ENCODE measurements at places on chromosomes 6 and 20.

GRCh38 chr6:34985236-34985635 is 96.2 kb downstream of the ANKS1A start:
- DNase-seq: no peak

DNA sequence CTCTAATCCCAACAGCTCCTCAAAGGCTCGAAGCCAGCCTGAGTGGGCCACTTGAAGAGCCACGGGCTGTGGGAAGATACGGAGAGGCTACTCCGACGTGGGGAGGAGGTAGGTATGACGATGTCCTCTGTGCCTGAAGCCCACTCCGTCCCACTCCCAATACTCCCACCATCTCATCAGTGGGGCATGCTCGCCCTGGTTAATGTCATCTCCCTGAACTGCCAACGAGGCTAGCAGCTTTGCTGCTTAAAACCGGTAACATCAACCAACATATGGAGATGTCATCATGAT is 11.1 kb downstream of the NRN1 start:
- no peak for DNase-seq

DNA sequence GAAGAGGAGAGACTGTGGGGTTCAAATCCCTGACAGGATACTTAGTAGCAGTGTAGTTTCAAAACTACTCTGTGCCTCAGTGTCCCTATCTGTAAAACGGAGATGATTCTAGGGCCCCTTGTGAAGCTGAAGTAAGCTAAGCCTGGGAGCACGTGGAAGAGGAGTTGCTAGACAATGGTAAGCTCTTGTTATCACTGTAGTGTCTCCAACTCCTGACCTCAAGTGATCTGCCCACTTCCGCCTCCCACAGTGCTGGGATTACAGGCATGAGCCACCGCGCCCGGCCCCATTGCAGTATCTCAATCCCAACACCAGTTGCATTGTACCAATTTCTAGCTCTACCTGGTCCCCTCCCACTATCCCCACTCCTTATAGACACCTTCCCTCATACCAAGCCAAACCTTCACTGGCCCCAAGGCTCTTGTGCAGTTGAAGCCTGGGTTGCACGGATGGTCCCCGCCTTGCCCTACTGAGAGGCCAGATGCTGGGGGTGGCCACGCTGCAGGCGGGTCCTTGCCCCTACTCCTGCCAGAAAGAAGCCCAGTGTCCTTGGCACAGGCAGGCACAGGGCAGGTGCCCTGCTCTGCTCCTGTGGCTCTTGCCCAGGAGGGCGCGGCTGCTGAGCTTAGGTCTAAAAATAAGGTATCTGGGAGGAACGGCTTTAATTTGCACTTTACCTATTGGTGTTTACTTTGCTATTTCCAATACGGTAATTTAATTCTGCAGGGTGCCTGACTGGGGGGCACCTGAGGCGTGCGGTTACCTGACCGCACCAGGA is 118.1 kb downstream of the VEGFA start:
- DNase-seq: no peak

DNA sequence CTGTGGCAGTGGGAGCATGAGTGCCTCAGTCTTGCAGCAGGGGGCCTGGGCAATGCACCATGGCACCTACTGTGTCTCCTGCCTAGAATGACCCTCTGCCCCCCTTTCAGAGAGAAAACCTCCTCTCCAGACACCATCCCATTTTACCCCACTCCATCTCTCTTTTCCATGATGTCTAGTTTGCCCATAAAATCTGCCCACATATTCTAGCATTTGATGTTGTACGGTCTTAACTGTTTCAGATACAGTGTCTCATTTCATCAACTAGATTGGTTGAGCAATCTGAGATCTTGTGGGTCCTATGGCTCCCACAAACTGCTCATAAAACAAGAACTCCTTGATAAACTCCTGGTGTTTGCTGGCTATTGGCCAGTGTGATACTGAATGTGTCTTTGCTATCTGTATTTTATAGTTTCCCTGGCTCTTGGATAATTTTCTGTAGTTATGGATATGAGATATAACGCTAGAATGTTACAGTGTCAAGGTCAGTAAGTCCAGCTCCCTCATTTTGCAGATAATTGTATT is 8.1 kb downstream of the PNPLA1 start:
- no peak for DNase-seq

- peak; percentile 60 for DNase-seq
Measured at GRCh38 chr20:4814696-4815252, 93.1 kb downstream of the PRND start.

GRCh38 chr6:35161776-35162607 is 20.9 kb upstream of the TCP11 start:
- DNase-seq: no peak

DNA sequence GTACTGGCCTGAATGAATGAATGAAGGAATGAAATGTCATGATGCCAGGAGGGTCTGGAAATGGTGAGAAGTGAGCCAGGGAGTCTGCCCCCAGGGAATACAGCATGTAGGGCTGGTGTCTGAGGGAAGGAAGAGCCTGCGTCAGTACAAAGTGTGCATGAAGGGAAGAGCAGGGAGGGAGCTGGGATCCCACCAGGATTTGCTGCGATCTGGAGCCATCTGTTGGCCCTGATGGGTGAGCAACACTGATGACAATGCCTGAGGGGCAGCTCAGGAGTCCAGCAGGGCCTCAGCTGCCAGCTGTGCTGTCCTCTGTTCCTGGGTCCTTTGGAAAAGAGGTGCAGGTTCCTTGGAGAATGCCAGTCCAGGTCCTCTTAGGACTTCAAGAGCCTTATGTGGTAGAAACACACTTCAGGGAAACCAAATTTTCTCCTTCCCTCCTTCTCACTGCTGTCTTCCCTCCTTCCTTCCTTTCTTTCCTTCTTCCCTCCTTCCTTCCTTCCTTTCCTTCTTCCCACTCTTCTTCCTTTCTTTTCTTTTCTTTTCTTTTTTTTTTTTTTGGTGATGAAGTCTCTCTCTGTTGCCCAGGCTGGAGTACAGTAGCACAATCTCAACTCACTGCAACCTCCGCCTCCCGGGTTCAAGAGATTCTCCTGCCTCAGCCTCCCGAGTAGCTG is 11.5 kb downstream of the BPI start:
- no peak for DNase-seq

- no peak for DNase-seq
Measured at GRCh38 chr6:43070028-43070632, 6.0 kb upstream of the PTK7 start.

DNA sequence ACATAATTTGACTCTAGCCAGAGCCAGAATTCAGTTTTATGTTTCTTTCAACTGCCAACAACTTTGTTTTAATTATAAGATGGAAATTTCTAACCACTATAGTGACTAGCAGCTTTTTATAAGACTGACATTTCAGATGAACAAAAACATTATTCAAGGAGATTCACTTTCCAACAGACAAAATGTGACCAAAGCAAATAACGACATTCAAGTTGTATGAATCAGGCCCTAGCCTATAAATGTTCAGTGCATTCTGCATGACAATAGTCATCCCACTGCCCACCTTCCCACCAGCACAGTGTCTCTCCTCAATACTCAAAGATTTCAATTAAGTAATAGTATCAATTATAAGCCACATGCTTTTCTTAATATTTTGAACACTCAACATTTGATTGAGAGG is 200.7 kb downstream of the KHDC1L start:
- no peak for DNase-seq

- DNase-seq: no peak
Measured at GRCh38 chr6:69294407-69294806, 502.4 kb downstream of the LMBRD1 start.

- no peak for DNase-seq
Measured at GRCh38 chr6:107812234-107812769, 11.8 kb downstream of the SCML4 start.

DNA sequence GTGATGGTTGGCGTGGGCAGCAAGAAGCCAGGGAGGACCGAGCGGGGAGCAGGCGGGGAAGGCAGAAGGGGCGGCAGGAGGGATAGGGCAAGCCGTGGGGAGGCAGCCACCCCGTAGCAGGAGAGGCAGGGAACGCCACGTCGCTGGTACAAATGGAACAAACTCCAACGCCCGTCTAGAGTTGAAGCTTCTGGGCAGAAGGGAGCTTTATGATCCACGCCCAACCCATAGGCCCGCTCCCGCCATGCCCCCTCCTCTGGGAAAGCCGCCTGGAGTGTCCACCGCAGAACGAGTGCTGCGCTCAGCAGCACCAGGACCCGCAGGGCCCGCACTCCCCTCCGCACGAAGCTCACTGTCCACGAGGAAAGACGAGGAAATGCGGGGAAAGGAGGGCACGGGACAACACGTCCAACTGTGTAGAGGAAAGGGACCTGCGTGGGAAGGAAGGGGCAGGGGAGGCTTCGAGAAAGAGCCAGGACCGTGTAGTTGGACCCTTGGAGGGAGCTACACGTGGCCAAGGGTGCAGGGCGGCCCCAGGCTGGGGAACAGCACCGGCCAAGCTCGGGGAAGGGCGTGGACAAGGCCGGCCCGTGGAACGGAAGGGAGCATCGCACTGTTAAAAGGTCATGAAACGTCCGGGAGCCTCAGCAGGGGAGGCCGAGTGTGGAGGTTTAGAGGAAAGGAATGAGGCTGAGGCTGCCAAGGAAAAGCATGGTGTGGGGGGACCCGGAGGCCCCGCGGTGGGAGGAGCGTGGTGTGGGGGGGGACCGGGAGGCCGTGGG is 204.0 kb downstream of the DLL1 start:
- no peak for DNase-seq

- no peak for DNase-seq
Measured at GRCh38 chr6:125526007-125526720, 223.3 kb upstream of the HEY2 start.

GRCh38 chr6:19558201-19558600 is 279.0 kb upstream of the ID4 start:
- DNase-seq: no peak

DNA sequence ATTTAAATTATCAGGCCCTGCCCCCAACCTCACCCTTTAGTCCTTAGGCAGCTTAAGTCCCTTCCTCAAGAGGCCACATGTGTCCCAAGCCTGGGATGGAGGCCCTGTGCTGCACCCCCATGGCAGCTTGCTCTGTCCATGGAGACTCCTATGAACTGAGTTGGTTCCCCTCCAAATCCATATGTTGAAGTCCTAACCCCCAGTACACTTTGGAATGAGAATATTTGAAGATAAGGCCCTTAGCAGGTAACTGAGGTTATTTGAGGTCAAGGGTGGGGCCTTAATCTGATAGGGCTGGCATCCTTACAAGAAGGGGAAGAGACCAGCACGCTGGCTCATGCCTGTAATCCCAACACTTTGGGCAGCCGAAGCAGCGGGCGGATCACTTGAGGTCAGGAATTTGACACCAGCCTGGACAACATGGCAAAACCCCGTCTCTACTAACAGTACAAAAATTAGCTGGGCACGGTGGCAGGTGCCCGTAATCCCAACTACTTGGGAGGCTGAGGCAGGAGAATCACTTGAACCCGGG is 6.7 kb upstream of the BEND3 start:
- no peak for DNase-seq

- no peak for DNase-seq
Measured at GRCh38 chr20:44963325-44964215, 2.7 kb upstream of the STK4 start.

GRCh38 chr6:72863131-72863530 is 241.3 kb downstream of the KCNQ5 start:
- no peak for DNase-seq

- DNase-seq: no peak
Measured at GRCh38 chr20:7754102-7754501, 186.2 kb downstream of the HAO1 start.

DNA sequence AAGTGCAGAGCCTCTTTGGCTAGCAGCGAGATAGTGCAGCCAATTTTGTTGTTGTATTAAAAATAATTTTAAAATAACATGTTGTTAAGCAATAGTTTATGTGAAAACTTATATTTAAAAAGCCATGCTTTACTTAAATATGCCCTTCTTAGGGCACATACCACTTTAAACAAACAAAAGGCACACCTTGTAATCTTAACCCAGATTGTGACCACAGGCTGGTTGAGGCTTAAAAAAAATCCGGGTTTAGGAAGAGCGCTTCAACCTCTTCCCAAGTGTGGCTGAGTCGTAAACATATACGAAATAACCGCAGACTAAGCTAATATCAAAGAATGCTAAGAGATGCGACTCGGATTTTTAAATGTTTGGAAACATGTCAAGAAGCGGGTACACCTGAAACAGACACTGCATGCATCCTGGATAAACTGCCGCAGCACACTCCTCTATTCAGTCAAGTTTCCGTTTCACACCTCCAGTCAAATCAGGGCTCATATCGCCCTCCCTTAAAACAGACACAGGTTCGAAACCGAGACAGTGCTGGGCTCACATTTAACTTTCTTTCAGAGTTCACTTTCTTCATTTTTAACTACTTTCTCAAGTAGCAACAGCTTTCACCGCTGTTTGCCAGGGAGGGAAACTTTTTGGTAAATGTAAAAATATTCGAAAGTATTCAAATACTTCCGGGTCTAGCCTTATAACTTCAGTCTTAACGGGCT is 1.5 kb downstream of the DEK start:
- DNase-seq: no peak

DNA sequence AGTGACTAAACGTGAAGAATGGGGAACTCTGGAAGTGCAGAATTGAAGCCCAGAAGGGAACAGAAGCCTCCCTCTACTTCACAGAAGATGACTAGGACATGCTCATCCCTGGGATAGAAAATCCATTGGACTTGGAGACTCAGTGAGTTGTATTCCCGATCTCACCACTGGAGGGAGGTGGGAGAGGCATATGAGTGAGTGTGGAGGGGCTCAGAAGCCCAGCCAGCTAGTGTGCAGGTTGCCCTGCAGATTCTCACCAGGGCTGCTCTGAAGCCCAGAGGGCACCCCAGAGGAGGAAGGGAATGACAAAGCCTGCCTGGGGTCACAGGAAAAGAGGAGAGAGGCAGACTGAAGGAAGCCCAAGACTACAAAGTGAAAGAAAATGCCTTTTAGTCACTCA is 42.1 kb upstream of the HLA-E start:
- no peak for DNase-seq

- no peak for DNase-seq
Measured at GRCh38 chr20:23939641-23940040, 48.9 kb downstream of the GGTLC1 start.

DNA sequence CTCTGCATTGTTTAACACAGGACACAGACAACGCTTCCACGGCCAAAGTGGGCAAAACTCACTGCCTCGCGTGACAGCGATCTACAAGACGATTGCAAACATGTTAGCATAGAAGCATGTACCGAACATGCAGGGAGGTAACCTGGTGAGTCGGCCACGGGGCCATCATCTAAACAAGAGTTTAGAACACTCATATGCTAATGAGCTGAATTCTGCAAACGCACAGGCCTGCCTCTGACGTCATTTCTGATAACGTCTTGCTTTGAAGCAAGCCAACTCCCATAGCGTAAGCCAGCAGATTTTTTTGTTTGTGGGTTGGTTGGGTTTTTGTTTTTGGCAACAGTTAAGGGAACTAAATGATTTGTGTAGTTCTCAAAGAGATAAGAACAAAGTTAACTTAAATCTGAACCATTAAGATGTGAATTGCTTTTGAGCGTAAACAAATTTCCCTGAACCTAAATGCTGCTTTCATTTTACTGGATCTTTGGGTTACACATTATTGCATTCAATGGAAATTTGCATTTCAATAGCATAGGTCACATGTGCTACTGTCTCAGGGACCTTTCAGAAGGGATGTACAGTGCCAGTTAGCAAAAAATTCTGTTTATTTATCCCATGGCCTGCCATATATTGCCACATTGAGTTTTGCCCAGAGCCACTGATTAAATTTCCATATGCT is 184.5 kb upstream of the PDE10A start:
- DNase-seq: no peak

GRCh38 chr6:110357298-110357663 is 868 bp downstream of the METTL24 start:
- no peak for DNase-seq

GRCh38 chr6:170097505-170098427 is 193.1 kb downstream of the DLL1 start:
- DNase-seq: no peak

Data from activated CD8-positive, alpha-beta memory T cell treated with anti-CD3 and anti-CD28 coated beads for 1 hour (primary cell).